Ovary (tissue), 10 donors: ENCODE measurements at places on chromosomes 13 and 19. TPM values are rescaled to one million over a fixed set of nuclear protein-coding genes. Genes with fewer than 3 reads are reported as not detected.

- DNase-seq: no peak
These were observed 61.3 kb downstream of the ARHGEF7 start for GRCh38 chr13:111176421-111176820.

DNA sequence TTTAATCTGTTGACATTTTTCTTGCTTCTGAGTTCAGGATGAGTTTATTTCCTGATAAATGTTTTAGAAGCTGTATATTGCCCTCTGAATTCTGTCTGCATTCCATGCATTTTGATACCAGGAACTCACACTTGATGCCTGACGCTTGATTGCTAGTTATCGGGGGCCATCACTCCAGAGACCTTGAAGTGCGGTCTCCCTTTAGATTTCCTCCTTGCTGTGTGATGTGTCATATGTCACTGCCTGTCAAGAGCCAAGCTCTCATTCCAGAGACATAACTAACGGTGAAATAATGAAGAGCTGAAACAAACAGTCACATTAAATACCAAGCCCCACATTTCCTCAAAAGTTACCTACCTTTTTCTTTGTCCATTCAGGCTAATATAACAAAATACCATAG, 155.5 kb downstream of the TNFSF13B start:
- DNase-seq: no peak

ZNF528 gene
- polyA plus RNA-seq: 12.5 TPM

IZUMO1 gene
- 0.13 TPM for polyA plus RNA-seq

FLT1 gene
- polyA plus RNA-seq: 7.3 TPM

DNA sequence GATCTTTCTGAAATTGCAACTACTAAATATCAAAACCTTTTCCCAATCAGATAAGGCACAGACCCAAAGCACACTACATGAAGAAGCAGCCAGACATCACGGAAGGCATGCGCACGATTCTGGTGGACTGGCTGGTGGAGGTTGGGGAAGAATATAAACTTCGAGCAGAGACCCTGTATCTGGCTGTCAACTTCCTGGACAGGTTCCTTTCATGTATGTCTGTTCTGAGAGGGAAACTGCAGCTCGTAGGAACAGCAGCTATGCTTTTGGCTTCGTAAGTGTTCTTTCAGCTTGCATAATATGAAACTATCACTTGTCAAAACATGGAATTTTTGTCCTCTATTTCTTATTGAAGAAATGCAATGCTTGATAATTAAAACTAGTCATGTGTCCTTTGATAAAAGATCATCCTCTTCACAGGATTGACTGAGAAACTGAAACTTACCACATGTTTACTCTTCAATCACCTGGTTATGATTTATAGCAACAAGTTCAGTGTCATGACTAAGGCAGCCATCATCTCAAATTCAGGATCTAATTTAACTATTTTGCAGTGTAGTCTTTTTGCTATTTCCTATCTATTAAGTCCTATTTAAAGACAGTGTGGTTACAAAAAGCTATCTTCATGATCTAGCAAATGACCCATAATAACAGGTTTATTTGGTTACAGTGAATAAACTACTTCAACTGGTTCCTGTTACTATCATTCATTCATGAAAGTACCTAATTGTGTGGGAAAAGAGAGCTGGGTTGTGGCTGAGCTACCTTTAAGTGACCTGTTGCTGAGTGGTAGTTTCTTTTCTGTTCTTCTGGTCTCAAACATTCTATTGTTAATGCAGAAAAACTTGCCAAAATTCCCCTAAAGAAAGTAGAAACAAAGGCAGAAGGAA, 6.5 kb downstream of the CCNA1 start:
- no peak for DNase-seq

GRCh38 chr19:48606463-48607358, at the start of gene SPACA4:
Gene SPACA4, plus strand, starts transcription at chr19:48606742. Its CDS starts 237 bp downstream, at chr19:48606979.
- DNase-seq: no peak

DNA sequence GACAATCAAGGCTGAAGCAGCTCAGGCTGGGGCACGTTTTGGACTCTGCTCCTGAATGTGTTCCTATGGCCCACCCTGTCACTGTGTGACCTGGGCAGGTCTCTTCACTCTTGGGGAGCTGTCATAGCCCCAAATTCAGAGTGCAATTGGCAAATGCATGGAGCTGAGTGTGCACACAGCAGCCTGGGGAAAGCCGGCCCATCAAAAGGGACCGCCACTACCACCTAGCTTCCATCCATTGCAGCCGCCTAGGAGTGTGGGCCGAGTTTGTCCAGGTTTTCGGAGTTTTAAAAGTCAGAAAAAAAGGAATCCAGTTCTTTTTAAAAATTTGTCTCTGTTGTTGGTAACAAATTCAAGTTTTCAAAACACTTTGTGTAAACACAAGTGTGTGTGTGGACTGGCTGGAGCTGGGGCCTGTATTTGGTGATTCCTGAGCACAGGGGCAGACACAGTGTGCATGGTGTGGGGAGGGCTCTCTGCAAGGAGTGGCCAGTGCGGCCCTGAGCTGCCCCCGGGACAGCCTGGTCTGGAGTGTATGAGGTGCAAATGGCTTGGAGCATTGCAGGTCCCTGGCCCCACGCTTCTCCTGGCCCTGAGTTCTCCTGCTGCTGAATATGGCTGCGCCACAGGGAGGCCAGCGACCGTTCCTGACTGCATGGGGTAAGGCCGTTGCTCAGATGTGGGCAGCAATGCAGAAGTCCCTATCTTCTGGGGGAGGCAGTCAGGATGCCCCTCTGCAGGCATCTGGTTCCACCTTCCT, 13.2 kb upstream of the ZNF536 start:
- no peak for DNase-seq

GRCh38 chr19:51325161-51325976, 13.9 kb downstream of the IGLON5 start:
- DNase-seq: no peak

- DNase-seq: no peak
These were observed 166.7 kb downstream of the USP12 start for GRCh38 chr13:27004866-27005265.

DNA sequence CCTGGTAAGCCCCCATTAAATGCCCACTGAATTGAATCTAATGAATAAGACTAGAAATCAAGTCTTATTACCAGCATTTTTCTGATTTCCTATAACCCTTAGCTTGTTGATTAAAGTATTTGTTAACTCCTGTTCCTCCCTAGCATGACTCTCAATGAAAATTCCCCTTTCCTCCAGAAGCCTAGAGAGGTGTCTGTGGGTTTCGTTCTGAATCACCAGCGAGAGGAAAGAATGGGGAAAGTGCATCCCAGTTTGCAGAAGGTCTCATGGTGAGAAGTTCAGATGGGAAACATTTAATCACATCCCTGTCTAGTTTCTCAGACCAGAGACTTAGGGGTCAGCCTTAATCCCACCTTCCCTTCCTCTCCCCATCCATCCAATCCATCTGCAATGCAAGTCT, 26.9 kb downstream of the POU2F2 start:
- no peak for DNase-seq

- DNase-seq: no peak
These were observed 43.7 kb upstream of the F7 start for GRCh38 chr13:113061796-113062425.

DNA sequence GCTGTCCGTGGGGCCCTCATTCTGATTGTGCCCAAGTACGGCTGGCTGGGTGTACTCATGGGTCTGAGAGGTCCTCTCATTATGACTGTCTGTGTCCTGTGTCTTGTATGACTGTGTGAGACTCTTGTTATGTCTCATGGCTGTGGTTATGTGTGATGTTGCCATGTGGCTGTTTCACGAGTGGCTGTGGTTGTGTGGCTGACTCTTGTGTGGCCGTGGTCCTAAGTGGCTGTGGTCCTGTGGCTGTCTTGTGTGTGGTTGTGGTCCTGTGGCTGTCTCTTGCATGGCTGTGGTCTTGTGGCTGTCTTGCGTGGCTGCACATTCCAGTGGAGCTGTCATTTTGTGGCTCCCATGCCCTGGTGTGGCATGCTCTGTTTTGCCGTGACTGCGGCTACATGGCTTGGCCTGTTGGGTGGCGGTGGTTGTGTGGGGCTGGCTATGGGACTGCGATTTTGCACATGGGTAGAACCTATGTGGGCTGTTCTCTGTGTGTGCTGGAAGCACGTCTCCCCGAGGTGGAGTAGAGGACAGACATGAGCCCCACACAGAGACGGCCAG, 2.5 kb downstream of the LYL1 start:
- DNase-seq: peak; percentile 34

DNA sequence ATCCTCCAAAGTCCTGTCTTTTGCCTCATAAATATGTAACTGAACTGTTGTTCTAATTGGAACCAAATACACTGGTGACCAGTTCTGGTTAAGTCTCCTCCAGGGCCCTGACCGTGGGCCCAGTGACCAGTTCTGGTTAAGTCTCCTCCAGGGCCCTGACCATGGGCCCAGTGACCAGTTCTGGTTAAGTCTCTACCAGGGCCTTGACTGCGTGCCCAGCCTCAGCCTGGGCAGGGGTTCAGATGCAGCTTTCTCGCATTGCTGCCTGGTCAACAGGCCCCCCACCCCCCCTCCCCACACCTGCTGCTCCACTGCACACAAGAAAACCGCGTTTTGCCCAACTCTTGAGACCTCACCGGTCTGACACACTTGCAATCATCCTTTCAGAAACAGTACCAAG, 3.8 kb upstream of the GRTP1 start:
- DNase-seq: no peak

SLC7A10 gene
- not detected for polyA plus RNA-seq

DNA sequence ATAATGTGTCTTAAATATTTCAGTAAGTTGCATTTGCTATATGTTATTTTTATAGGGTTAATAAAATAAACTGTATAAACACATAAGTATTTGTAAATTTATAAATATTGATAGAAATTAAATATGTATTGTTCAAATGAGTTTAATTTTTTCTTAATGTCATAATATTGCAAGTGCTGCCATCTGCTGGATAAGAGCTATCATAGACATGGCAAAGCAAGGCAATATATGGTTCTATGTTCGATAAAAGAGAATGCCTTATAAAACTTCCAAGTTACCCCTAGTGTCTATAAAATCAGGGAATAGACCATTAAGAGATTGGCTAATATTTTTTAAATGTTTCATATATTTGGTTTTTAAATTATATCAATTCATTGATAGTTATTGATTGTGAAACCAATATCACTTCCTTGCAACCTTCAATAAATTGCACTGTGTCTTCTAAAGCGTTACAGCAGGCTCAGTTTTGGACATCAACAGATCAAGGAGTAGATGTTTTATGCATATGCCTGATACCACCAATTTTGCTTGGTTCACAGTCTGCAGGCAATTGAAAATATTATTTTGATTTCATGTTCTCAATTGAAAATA, 29.0 kb upstream of the SLITRK6 start:
- no peak for DNase-seq

GRCh38 chr19:10142701-10143375, 23.1 kb upstream of the EIF3G start:
- no peak for DNase-seq
